Cardiac fibroblast (primary cell): ENCODE measurements at places on chromosomes 7 and 10.

DNA sequence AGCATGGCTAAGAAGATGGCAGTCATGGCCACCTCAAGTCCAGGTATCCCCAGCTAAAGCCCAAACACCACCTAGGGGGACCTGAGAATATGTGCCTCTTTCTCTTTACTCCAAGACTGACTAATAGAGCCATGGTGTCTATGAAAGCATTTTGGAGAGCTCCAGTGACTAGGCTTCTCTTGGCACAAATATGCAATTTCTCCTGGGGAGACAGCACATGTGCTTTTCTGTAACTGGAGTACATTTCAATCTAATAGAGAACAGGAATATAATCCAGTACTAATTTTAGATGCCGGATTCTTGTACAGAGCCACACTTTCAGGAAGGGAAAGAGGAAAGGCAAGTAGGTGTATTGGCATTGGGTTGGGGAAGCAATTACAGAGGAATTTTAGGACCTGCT lies 260.1 kb downstream of the BMPER start:
- DNase-seq = no peak

DNA sequence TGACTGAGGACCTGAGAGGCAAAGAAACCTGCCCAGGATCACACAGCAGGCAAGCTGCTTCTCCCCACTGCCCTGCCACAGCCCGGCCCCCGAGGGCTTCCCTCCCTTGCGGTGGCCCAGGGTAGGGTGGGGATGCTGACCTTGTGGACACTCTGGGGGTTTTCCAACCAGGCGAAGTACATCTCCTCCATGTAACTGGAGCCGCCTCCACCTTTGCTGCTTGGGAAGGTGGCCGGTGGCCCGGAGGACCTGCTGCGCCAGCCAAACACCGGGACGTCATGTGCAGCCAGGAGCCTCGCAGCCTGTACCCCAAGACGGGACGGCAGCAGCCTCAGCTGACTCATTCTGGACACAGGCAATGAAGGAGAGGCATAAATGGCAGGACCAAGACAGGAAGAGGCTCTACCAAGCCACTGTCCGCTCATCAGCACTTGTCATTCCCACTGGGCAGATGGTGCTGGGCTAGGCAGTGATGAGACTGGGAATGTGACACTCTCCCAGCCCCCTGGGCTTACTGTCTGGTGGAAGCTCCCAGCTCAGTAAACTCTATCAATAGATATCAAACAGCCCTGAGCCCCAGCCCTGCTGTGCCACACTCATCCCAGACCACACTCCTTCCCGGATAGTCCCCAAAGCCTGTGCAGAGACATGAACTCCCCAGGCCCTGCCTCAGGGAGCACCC lies 3.7 kb downstream of the OGDHL start:
- DNase-seq = no peak

DNA sequence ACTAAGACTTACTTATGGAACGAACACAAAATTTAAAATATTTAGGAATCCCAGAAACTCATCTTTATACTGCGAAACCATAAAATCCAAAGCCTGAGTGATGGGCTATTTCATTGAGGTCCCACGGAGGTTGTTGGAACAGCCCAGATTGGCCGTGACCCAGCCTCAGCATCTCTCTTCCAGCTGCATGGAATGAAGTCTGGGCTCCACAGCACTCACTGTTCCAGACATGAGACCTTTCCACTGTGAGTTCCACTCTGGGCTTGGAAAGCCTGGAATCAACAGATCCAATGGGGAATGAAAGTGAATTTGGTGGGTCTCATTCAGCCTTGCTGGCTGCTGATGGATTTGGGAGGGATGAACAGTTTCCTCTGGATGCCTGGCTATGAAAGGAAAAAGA lies 184.9 kb downstream of the EMX2 start:
- no peak for DNase-seq

- DNase-seq = no peak
Observed at GRCh38 chr10:61939902-61940301, 38.4 kb downstream of the ARID5B start.
